ENCODE measurements at places on chromosomes 3 and 15.

GRCh38 chr3:111315930-111316587 is 225.9 kb upstream of the CD96 start:
- DNase-seq = no peak

DNA sequence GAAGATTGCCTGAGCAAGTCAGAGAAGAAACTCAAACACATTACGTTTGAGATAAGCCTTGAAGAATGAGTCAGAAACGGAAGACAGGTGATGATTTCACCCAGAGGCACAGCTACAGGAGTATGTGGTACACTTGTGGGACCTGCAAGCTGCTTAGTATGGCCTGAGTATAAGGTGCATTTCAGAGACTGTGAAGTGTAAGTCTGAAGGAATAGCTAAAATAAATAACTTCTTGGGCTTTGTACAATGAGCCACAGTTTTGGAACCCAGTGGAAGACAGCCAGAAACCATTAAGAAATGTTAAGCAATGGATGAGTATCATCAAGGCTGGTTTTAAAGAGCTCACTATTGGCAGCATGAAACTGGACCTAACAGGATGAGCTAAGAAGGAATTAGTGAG is 826.2 kb downstream of the ROBO1 start:
- no peak for DNase-seq

- DNase-seq = no peak
Observed at GRCh38 chr15:42798802-42799201, 61.9 kb upstream of the CDAN1 start.

- no peak for DNase-seq
Observed at GRCh38 chr3:13473020-13473419, 7.1 kb upstream of the HDAC11 start.

- DNase-seq = peak; percentile 76
Observed at GRCh38 chr3:52299879-52300611, 12.4 kb downstream of the GLYCTK start.

GRCh38 chr3:115633467-115633866 is 10.2 kb downstream of the GAP43 start:
- no peak for DNase-seq

DNA sequence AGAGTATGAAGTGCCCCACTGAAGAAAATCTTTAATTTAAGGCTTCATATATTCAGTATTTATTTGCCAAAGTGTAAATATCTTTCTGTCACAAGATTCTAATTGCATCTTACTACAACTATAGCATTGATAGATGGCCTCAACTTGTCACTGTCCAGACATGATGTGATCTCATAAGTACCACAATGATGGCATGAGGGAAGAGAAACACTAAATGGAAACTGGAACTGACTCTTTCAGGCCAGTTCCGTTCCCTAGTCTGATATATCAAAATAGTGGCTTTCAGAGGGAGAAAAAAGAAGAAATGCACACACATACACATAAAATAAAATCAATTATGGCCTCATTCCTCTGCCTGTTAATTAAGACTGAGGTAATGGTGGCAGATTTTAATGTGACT is 615.7 kb downstream of the TBL1XR1 start:
- DNase-seq = no peak

DNA sequence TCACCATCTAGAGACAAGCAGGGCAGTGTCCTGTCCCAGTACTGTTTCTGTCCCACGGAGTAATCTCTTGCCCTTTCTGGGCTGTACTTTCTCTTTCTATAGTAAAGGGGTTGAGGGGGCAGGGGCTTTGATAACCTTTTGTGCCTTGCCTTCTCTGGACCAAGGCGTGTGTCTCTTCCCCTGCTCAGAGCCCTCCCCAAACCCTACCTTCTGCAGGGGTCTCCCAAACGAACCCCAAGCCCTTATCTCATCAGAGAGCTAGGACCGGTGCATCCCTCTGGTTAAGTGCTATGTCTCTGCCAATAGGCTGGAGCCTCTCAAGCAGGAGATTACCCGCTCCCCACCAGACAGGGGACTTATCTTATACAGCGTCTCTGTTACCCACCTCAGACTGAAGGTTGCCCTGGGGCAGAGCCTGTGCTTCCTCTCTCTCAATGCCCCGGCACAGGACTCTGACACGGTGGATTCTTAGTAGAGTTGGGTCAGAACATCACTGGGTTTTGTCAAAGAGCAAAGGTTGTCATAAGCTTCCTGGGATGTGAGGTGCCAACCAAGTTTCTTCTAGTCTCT is 2.9 kb downstream of the PLEKHO2 start:
- DNase-seq = no peak

GRCh38 chr3:181486141-181486885 is 225.4 kb upstream of the SOX2 start:
- no peak for DNase-seq

GRCh38 chr3:102057781-102058421 is 208.6 kb downstream of the NFKBIZ start:
- no peak for DNase-seq

DNA sequence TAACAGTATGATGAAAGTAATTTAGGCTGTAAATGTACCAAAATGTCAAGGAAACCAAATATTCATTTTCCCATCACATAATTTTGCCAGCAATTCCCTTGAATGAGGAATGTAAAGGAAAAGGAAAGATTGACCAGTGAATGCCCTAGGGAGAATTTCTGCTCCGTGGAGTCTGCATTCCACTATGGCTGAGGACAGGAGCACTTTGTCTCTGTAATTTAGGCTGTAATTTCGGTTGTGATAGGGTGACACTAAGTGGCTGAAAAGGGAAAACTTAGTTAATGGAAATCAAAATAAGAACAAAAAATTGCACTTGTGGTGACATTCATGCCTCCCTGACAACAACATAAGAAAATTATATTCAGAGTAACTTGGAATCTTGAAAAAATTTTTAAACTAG is 8.3 kb upstream of the TMEM207 start:
- DNase-seq = no peak

DNA sequence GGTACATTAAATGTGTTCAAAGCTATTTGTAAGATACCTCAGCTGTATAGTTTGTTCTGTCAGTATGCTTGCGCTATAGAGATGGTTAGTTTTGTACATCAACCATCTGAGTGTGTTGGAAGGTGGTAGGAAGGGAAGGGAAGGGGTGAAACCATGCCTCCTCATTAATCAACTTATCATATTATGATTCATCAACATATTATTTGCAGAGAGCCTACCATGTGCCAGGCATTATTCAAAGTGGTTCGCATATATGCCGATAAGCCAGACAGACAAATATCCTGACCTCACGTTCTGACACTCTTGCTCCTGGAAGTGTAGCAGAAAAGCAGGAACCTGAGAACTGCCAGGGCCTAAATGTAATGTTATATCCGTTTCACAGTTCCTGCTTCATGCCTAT is 248.1 kb upstream of the NR2E3 start:
- no peak for DNase-seq

DNA sequence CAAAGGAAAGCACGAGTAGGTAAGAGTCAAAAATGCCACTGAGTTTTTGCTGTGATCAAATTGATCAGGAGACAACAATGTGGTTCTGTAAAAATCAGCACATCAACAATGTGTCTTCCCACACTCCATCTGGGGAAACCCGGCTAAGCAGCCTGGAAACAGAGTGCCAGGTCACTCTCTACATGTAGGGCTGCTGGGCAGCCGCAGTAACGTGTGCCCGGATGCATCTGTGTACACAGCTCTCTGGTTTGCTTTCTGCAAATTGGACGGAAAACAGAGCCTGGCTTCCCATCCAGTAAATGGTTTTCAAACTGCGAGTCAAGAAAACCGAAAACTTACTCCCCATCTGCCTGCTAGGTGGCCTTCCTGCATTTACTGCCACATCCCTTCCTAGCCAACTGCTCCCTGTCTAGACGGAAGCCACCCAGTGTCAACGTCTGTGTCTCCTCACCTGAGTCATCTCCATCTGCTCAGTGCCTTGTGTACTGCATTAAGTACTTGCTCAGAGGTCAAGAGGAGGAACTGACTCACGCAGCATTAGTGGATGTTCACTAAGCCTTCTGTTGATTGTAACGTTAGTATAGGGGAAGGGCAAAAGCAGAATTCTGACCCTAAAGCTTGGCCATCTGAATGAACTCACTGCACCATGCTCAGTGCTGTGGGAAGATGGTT is 124.1 kb downstream of the TJP1 start:
- no peak for DNase-seq

GRCh38 chr3:65148687-65149086 is 460.9 kb upstream of the ADAMTS9 start:
- DNase-seq = no peak

- no peak for DNase-seq
Observed at GRCh38 chr3:2920103-2920502, 190.1 kb downstream of the IL5RA start.

- no peak for DNase-seq
Observed at GRCh38 chr3:10286596-10287295, 6.0 kb downstream of the GHRL start.

- no peak for DNase-seq
Observed at GRCh38 chr15:63466378-63467192, 37.8 kb upstream of the USP3 start.

DNA sequence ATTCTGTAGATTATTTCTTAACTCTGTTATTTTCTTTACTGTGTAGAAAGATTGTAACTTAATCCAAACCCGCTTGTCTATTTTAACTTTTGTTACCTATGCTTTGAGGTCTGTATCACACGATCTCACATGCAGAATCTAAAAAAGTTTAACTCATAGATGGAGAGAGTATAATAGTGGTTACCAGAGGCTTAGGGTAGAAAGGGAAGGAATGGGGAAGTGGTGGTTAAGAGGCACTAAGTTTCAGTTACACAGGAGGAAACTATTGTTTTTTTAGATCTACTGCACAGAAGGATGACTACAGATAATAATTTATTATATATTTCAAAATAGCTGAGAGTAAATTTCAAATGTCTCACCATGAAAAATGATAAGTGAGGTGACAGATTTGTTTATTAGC is 515.2 kb downstream of the RSL24D1 start:
- no peak for DNase-seq

DNA sequence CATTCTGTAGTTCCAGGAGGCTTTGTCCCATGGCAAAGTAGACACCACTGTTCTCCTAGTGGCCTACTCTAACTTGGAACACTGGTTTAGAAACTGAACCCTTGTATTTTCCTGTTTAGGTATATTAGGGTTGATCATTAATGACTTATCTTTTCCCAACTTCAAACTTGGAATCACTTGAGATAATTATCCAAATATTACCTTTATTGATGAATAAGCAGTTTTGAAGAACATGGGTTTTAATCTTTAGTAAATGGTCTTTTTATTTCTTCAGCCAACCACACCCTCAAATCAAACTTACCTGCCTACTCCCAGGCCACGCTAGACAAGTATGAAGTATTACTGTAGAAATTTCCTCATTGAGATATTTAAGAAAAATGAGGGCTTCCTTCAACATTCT is 6.5 kb upstream of the P3H2 start:
- no peak for DNase-seq

GRCh38 chr3:45167011-45167911 is 21.1 kb upstream of the CDCP1 start:
- peak; percentile 79 for DNase-seq

DNA sequence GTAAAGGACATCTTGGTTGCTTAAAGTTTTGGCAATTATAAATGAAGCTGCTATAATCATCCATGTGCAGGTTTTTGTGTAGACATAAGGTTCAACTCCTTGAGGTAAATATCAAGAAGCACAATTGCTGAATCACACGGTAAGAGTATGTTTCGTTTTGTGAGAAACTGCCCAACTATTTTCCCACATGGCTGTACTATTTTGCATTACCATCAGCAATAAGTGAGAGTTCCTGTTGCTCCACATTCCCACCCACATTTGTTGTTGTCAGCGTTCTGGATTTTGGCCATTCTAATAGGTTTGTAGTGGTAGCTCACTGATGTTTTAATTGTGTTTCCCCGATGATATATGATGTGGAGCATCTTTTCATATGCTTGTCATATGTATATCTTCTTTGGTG is 118.5 kb upstream of the KCNMB2 start:
- DNase-seq = no peak

DNA sequence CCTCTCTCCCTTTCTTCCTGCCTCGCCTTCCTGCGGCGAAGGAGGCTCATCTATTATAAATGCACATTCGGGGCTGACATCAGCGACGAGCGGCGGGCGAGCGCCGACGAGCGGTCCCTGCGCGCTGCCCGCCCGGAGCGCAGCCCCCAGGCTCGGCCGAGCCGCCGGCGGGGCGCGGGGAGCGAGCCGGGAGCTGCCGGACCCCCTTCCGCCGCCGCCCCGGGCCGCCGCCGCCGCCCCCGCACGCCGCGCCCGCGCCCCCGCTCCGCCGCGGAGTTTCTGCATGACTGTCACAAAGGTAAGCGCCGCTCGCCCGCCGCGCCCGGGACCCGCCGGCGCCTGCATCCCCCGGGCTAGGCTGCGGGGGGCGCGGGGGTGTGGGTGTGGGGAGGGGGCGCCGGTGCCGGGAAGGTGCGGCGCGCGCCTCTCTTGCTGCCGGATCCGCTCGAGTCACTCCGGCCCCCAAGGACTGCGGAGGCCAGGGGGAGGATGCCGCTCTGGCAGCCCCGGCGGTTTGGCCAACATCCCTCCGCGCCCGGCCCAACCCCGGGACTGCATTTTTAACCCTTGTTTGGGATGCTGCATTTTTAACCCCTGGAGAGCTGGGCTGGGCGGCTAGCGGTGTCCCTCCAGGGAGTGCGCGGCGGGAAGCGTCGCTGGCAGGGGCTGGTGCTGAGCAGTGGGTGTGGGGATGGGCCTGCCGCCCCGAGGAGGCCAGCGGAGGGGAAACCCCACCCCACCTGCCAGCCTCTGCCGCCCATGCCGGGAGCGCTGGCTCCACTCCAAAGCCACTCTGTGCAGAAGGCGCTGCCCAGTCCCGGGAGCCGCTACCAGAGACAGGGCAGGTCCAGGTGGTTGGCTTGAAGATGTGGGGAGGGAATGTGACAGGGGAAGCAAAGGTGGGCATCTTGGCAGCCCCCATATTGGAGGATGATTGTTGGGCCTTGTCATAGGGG is at the start of gene CORO2B:
Gene CORO2B (plus strand): TSS at position 14 of the 956 bp plus-strand sequence. CDS start 270 bp downstream, at position 284.
- DNase-seq = peak; percentile 78
